ENCODE measurements at places on chromosomes 4 and X.

- no peak for DNase-seq
Measured at GRCh38 chr4:55125763-55126541, 557 bp upstream of the KDR start.

DNA sequence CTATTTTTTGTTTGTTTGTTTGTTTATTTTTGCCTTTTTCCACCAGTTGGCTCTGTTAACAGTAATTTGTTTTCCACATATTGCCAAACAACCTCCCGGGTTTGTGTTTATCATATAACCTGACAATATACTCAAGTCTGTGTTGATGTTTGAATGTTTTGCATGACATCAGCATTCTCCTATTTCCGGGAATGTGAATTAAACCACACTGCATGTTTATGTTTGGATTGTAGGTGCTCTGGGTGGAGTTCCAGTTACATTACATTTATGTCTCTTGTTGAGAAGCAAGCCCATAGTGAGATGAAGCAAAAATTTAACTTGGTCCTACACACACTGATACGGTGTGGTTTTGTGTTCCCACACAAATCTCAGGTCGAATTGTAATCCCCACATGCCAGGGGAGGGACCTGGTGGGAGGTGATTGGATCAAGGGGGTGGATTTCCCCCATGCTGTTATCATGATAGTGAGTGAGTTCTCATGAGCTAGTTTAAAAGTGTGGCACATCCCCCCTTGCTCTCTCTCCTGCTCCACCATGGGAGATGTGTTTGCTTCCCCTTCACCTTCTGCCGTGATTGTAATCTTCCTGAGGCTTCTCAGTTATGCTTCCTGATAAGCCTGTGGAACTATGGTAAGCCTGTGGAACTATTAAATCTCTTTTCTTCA lies 54.4 kb upstream of the CLNK start:
- DNase-seq, result no peak

DNA sequence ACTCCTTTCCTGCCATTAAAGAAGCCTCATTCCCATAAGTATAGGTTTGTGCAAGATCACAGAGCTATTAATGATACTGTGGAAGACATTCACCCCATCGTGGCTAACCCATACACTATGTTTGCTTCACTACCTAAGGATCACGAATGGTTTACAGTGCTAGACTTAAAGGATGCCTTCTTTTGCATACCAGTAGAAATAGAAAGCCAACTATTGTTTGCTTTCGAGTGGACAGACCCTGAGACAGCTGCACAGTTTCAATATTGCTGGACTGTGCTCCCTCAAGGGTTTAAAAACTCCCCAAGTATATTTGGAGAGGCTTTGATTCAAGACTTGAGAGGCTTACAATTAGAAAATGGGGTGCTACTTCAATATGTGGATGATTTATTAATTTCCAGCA lies 16.0 kb upstream of the PAPSS1 start:
- DNase-seq, result no peak

GRCh38 chr4:136634121-136634520 lies 898.2 kb downstream of the PCDH18 start:
- peak; percentile 40 for DNase-seq

GRCh38 chr4:47913330-47913729 lies 1.1 kb downstream of the NFXL1 start:
- no peak for DNase-seq

- no peak for DNase-seq
Measured at GRCh38 chr4:53730031-53730805, 138.9 kb upstream of the LNX1 start.

- DNase-seq, result no peak
Measured at GRCh38 chrX:39063037-39063436, 261.8 kb downstream of the MID1IP1 start.

DNA sequence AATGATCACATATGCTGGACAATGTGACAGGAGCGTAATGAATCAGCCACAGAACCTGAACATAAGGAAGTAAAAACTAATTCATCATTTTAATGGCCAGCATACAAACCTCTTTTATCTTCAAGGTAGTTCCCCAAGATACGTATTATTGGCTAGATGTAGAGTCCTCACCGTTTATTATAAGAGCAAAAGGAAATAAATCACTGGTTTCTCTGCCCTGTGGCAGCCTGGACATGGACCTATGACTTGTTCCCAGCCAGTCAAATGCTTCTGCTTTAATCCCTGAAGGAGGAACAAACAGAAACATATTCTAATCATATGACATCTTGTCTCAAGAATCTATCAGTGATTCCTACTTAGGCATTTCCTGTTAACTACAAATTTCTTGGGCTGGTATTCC lies 86.8 kb upstream of the FAM241A start:
- no peak for DNase-seq

DNA sequence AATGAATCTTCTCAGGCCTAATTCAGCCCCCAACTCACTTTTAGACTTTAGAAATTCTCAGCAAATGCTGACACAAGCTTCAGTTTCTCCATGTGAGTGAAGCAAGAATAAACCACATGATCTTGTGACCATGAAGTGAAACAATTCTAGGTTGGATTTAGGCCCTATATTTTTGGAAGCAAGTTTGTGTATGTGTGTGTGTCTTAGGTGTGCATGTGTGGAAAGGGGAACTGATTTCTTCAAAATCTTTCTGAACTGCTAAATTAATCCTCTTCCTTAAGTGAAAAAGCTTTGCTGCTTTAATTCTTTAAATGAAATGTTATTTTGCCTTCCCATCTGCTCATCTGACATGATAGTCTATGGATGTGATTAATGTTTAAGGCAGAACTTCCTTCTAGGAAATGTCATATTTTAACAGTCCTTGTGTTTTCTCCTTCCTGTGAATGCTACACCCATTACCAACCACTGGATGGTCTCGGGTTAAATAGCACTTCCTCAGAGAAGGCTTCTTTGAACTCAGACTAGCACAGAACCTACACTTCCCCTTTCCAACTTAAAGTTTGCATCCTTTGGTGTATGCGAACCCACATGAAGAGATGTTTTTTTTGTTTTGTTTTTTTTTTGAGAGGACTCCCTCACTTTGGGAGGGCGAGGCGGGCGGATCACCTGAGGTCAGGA lies 1.2 kb upstream of the TMEM144 start:
- DNase-seq, result no peak

DNA sequence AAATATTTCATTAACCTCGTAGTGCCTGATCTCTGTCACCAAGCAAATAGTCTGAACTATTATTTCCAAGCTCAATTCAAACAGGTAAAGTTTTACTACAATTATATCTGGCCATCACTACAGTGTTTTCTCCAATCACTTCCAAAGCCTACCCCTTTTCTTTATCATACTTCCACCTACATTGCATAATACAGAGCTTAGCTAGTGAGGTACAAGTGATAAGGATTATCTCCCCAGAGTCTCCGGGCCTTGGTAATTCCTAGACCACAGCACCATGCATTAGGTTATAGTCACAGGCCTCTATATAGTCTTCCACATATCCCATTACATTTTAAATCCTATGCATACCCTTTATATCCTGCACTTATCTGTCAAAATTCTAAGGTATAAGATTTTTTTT lies 154.2 kb downstream of the SNCA start:
- no peak for DNase-seq

DNA sequence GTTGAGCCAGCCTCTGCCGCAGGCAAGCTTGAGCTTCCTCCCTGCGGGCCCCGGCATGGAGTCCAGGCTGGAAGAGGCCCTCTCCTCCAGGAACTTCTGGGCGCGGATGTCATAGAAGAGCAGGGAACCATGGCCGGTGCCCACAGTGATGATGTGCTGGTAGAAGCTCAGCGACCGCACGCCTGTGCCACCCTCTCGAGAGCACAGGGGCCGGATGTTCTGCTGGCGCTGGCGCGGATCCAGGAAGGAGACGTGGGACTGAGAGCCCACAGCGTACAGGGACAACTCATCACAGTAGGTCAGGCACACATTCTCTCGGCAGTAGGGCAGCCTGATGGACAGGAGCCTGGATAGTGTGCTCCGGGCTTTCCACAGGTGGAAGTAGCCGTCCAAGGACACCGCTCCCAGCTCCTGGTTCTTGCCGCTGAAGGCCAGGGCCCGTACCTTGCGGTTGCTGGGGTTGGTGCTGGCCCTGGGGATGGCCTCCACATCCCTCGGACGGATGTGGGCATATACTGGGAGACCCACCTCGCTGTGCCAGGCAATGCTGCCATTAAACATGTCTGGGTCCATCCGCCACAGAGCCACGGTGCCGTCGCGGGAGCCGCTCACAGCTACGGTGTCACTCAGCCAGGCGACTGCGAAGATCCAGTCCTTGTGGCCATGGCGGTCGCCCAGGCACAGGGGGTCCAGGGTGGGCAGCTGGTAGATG lies 1.2 kb downstream of the DCAF12L2 start:
- no peak for DNase-seq

DNA sequence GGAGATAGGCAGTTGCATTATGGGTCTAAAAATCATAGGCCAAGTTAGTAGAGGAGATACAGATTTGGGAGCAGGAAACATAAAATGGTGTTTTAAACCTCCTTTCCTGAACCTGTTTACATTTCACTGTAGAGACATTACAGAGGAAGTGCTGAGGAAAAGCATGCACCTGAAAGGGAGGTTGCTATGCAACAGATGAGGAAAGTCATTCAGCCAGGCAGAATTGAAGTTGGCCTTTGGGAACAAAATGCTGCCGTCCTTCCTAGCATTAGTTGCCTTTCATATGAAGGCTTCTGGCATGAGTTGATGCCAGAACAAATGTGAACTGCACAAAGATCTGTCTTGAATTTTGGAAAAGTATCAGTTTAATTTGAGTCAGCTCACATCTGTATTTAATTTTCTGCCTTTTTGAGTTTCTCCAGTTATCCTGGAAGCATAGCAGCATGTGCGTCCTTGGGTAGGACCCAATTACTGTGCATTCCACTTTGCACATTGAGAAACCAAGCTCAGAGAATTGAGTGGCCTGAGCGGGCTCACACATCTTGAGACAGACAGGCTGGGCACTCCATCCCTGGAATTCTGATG lies 38.2 kb downstream of the MAGED1 start:
- no peak for DNase-seq

- DNase-seq, result no peak
Measured at GRCh38 chr4:180560896-180561295, 1682.3 kb upstream of the TENM3 start.

DNA sequence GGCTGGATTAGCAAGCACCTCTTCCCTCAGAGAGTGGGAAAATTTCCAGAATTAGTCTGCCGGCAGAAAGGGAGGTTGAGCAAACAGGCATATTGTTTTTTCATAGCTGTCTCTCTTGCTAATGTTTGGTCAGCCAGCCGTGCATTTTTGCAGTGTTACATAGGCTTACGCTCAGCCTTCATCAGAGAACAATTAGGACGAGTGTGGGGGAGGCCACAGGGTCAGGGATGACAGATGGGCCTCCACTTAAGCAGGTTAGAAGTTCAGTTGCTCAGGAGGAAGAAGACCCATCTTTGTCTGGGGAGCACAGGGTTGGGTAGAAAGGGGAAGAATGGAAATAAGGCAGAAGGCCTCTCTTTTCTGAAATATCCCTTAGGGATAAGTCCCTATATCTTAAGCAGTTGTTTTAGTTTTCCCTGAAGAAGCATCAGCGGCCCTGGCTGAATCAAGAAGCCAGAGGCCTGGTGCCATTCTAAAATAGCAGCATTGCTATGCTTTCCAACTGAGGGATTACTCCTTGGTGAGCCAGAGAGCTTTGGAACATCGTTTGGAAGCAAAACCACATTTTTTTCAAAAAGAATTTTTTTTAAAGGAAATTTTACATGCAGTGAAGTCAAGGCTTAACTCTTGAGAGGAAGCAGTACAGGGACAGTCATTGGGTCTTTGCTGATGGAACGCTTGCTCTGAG lies 118.8 kb downstream of the SMIM20 start:
- DNase-seq, result no peak

DNA sequence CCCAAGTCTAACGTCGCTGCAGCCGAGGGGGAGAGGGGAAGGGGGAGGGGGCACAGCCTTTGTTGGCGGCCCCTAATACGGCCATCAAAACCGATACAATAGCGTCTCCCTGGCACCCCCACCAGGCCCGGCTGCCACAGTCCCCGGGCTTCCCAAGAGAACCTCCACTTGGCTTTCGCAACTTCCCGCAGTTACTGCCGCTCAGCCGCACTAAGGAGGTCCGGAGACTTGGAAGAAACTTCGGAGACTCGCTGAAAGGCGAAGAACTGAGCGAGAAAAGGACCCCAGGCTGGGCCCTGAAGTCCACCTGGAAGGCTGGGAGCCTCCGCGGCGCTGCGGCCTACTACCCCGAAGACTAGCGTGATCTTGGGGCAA lies 2.8 kb downstream of the NKX6-1 start:
- DNase-seq, result no peak

- no peak for DNase-seq
Measured at GRCh38 chr4:122776916-122777315, 44.4 kb downstream of the BBS12 start.

DNA sequence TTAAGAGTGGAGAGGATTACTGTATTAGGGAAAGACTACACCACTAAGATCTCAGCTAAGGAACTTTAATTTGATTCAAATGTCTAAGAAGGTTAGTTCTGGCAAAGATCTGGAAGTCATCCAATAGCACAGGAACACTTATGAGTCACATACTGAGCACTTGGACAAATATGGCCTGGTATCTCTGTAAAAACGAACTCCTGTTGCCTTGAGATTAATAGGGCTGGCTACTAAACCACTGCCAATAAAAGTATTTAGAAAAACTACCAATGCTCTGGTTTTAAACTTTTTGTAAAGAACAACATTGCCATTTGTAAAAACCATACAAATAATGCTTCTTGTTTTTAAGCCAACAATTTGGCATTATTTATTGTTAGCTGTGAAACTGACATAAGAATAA lies 70.5 kb downstream of the SEC24D start:
- peak; percentile 28 for DNase-seq

- DNase-seq, result no peak
Measured at GRCh38 chrX:129682979-129683378, 28.2 kb upstream of the APLN start.

- DNase-seq, result no peak
Measured at GRCh38 chr4:87144356-87144755, 76.1 kb downstream of the KLHL8 start.

DNA sequence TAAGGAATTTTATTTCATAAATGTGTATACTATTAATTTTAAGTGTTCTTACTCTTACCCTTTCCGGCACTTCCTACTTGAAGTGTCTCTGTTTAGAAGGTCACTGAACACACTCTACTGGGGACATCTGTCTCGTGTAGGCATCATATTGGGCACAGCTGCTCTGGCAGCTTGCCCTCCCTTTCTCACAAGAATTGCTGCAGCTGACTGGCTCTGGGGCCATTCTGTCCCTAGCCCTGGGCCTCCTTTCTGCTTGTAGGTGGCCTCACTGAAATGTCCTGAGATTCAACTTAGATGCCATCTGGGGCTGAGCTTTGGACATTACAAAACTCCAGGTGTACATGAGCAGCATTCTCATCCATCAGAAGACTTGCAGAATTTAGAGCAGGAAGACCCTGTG lies 49.6 kb downstream of the SMAD1 start:
- no peak for DNase-seq

GRCh38 chr4:36086261-36086786 lies 158.0 kb downstream of the ARAP2 start:
- DNase-seq, result no peak

DNA sequence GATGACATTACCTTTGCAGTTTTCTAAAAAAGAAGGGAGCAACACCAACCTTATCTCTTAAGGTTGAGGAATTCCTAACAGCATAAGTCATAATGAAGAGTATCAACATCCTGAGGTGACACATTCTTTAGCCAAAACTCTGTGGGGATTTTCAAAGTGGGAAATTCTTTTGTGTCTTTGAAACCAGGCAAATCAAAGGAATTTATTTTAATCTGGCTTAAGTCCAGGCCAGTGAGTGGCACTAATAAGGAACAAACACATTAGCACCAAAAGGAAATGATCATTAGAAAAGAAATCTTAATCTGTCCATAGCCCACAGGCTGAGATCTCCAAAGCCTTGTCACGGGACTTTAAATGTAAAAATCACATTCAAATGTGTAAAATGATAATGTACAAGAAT lies 110.1 kb downstream of the LARP7 start:
- no peak for DNase-seq
